Thoracic aorta (tissue), 2 donors: ENCODE measurements at places on chromosomes 12 and 14. TPM values are rescaled to one million over a fixed set of nuclear protein-coding genes. Genes with fewer than 3 reads are reported as not detected.

DNA sequence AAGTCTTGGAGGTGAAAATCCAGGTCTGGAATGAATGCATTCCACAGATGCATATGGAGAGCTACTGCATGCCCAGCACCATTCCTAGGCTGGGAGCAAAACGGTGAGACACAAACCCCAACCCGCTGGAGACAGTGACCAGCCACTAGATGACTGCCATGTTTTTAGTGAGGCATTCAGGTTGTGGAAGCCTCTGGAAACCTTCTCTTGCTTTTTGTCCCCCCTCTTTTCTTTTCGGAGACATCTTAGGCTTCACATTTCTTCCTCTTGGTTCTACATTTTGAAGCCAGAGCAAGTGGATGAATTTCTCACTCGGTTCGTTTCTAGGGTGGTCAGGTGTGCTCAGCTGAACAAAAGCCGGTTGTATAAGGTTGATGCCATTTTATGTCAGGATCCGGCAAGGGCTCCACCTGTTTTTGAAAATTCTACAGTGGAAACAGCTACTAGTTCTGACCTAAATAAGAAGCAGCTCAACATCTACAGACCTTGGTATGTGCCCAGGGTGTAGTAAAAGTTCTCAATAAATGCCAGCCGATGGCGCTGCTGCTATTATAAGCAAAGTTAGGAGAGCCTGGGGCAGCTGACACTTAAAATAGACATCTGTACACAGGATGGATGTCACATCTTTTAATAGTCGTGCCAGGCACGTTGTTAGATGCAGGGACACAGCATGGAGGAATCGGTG, 1.8 kb upstream of the ZNF839 start:
- no peaks in the 10 kb centered on the region for H3K36me3 ChIP-seq
- H3K4me3 ChIP-seq = peak overlapping the region; percentile 75
- H3K4me1 ChIP-seq = peaks cover 54% of the 10 kb centered on the region
- no peak for DNase-seq

GRCh38 chr12:26056335-26056734, 68.5 kb downstream of the BHLHE41 start:
- no peaks in the 10 kb centered on the region for H3K27me3 ChIP-seq
- no peak for DNase-seq
- no peaks in the 10 kb centered on the region for H3K36me3 ChIP-seq
- H3K4me1 ChIP-seq = peaks cover 51% of the 10 kb centered on the region

The AVPR1A gene
- 4.3 TPM for total RNA-seq

The ANKS1B gene
- total RNA-seq = 45.5 TPM

The ESPL1 gene
- 0.95 TPM for total RNA-seq

GRCh38 chr12:96520767-96521166, 31.4 kb downstream of the CFAP54 start:
- H3K4me1 ChIP-seq = no peaks in the 10 kb centered on the region
- no peak for DNase-seq
- no peak overlapping the region for H3K27ac ChIP-seq
- no peaks in the 10 kb centered on the region for H3K27me3 ChIP-seq
- H3K4me3 ChIP-seq = no peak overlapping the region

The MYH6 gene
- total RNA-seq = not detected

- H3K27me3 ChIP-seq = no peaks in the 10 kb centered on the region
- peak within 1 kb of the TSS; percentile 97 for H3K27ac ChIP-seq
- peaks cover 60% of the 10 kb centered on the region for H3K4me1 ChIP-seq
- H3K4me3 ChIP-seq = peak within 1 kb of the TSS; percentile 93
- no peaks in the 10 kb centered on the region for H3K36me3 ChIP-seq
Observed at GRCh38 chr12:110280779-110281548, at the start of gene ATP2A2. TSS of gene ATP2A2 (plus strand) at chr12:110281247. CDS start at chr12:110281790, 543 bp downstream.

- H3K27ac ChIP-seq = no peak overlapping the region
- no peak for DNase-seq
- no peaks in the 10 kb centered on the region for H3K27me3 ChIP-seq
Observed at GRCh38 chr12:49643135-49643534, 19.8 kb downstream of the PRPF40B start.

The KRT5 gene
- total RNA-seq = 7.6 TPM

DNA sequence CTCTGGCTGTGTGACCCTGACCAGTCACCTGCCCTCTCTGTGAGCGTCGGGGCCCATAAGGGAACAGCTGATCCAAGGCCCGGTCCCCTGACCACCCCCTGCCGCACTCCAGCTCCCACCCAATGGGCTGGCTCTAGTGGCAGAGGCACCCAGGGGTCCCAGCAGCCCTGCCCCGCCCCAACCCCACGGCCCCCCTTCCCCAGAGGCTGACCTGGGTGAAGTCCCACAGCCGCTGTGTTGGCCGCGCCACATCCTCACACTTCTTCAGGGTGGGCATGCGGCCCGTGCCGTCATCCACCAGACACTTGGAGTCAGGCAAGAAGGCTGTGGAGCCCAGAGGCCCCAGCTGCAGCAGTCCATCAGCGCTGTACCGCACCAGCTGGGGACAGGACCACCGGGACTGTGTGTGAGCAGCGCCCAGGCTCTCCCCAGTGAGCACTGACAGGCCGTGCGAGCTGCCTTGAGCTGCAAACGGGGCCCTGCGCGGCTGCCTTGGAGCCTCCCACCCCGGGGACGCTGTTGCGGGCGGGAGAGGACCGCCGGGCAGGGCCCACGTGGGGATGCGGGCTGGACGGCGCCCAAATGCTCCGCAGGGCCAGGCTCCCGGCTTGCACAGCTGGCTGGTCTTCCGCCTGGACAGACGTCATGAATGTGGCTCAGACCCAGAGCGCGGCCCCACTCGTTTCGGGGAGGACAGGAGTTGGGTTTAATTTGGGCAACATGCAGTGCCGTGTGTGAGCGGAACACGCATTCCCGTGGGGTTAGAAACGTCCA, 53.5 kb downstream of the NOC4L start:
- no peak for DNase-seq
- no peak overlapping the region for H3K4me3 ChIP-seq
- H3K36me3 ChIP-seq = no peaks in the 10 kb centered on the region
- H3K27ac ChIP-seq = no peak overlapping the region
- no peaks in the 10 kb centered on the region for H3K27me3 ChIP-seq

The C12orf50 gene
- total RNA-seq = not detected

GRCh38 chr12:76920172-76921099, 41.6 kb upstream of the CSRP2 start:
- peaks cover 18% of the 10 kb centered on the region for H3K4me1 ChIP-seq
- DNase-seq = no peak
- peak overlapping the region; percentile 81 for H3K27ac ChIP-seq
- no peak overlapping the region for H3K4me3 ChIP-seq

The CCT2 gene
- total RNA-seq = 89.6 TPM

DNA sequence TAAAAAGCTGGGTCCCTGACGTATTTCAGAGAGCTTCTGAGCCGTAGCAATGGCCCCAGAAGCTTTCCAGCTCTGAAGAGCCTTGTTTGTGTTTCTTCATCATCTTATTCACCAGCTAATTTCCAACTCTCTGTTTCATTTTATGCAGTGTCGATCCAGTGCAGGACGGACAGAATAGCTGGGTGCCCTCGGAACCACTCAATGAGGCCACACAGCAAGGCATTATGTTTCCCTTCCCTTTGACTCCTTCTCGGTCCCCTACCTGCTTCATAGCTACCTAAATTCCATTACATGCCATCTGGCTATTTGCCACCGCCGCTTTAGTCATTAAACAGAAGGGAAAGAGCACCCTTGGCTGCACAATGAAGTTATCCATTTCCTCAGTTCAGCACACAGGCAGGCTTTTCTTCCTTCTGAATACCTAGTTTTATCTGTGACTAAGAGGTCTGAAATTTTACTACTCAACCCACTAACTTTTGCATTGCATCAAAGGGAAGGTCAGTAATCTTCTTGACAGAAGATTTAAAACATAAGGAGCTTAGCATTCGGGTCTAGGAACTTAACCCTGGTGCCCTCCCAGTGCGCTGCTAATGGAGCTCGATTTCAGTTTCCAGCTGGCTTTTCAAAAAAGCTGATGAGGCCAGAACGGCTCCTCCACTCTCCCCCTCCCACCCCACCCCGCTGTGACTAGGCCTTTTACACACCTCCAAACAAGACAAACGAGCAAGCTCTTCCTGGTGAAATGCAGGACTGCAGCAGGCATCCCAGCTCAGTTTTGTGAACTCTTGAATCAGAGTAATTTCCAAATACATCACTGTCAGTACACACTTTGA, 176.8 kb downstream of the GXYLT1 start:
- no peak overlapping the region for H3K4me3 ChIP-seq
- H3K36me3 ChIP-seq = no peaks in the 10 kb centered on the region
- H3K27ac ChIP-seq = no peak overlapping the region
- no peak for DNase-seq
- no peaks in the 10 kb centered on the region for H3K4me1 ChIP-seq
- H3K27me3 ChIP-seq = no peaks in the 10 kb centered on the region

DNA sequence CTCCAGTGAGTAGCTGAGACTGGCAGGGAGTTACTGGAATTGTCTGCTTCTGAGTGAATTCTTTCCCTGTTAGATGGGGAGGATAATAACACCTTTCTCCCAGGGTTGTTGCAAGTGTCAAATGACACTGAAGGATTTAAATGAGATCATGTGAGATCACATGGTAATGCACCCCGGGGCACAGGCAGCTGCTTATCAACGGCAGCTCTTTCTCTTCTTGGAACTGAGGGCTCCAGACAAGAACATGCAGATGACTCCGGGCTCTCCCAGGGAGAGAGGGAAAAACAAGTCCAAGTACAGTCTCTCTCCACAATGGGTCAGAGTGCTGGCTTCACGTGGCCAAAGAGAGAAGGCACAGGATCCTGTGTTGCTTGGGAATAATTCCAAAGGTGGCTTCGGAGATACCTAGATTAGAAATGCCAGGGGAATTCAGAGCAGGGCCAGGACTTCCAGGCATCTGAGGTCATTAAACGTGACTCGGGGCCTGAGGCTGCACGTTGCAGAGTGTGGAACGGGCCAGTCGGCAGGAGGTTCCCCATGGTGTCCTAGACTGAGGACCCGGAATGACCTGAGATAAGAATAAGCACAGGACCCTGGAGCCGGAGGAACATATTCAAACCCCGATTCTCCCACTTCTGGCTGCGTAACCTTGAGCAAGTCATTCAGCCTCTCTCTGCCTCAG, 109.2 kb downstream of the PRMT8 start:
- no peaks in the 10 kb centered on the region for H3K27me3 ChIP-seq
- no peak overlapping the region for H3K4me3 ChIP-seq
- no peak for DNase-seq
- H3K36me3 ChIP-seq = no peaks in the 10 kb centered on the region
- H3K4me1 ChIP-seq = peaks cover 11% of the 10 kb centered on the region

The TDRD9 gene
- 12.0 TPM for total RNA-seq

DNA sequence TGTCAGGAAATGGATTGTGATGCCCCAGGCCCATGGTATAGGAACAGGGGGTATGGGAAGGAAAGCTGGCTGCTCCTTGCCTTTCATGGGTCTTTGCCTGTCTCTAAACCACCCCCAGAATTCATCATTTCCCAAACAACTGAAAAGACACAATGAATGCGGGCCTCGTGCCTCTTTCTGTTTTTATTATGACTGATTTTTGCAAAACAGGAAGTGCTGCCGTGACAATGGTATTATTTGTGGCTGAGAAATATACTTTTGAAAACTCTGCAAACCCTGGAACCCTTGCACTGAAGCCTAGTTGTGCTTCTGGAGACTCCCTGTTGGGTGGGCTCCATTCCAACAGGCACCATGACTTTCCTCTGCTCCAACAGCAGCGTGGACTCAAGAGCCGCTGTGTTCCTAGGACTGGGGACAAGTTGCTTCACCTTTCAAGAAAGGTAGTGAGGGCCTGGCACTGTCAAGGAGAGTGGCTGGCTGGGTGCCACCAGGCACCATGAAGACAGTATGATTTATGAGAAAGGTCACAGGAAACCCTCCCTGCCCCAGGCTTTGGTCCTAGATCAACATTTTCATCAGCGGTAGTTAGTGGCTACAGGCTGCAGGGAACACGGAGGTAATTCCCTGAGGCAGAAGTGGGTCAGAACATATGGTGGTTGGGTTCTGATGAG, 4.8 kb upstream of the DGLUCY start:
- H3K36me3 ChIP-seq = no peaks in the 10 kb centered on the region
- H3K4me1 ChIP-seq = peaks cover 16% of the 10 kb centered on the region
- DNase-seq = no peak

The TPPP2 gene
- total RNA-seq = not detected

GRCh38 chr14:105617201-105617777, 90.9 kb downstream of the TMEM121 start:
- H3K4me1 ChIP-seq = peaks cover 4% of the 10 kb centered on the region
- DNase-seq = no peak
- H3K36me3 ChIP-seq = no peaks in the 10 kb centered on the region
- no peaks in the 10 kb centered on the region for H3K27me3 ChIP-seq
- H3K27ac ChIP-seq = no peak overlapping the region

DNA sequence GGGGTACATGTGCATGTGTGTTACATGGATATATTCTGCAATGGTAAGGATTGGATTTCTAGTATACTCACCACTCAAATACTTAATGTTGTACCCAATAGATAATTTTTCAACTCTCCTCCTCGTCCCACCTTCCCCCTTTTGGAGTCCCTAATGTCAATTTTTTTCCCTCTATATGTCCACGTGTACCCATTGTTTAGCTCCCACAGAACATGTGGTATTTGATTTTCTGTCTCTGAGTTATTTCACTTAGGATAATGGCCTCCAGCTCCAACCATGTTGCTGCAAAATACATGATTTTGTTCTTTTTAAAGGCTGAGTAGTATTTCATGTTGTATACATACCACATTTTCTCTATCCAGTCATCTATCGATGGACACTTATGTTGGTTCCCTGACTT, 97.2 kb upstream of the TMTC1 start:
- no peak overlapping the region for H3K4me3 ChIP-seq
- H3K36me3 ChIP-seq = no peaks in the 10 kb centered on the region
- H3K4me1 ChIP-seq = peaks cover 10% of the 10 kb centered on the region
- H3K27me3 ChIP-seq = no peaks in the 10 kb centered on the region
- no peak for DNase-seq

DNA sequence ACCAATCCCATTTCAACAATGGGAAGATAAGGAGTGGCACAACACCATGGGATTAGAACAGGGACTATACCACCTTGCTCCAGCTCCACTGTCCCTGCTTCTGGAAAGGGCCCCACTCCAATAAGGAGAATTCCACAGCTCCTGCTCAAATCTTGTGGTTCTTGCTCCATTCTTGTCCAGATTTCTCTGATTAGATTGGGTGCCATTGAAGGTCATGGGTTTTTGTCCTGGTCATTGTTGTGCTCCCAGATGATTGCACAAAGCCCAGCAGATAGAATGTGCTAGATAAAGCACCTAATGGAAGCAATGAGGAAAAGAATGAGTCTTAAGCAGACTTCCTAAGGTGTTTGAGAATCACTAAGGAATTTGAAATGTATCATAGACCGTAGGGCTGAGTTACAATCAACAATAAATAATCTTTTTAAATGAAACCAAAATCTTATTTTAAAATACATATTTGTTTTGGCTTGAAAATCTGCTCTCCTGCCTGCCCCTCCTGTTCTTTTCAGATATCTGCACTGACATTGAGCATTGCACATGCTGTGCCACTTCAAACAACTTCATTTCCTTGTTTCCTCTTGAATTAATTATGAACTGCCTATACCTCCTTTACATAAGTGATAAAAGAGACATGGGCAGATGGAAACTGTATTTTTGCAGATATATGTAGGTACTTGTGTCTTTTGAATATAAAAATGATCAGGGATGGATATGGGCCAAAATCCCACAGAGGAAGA, 115.9 kb downstream of the FGD4 start:
- no peak overlapping the region for H3K4me3 ChIP-seq
- H3K27ac ChIP-seq = no peak overlapping the region
- no peaks in the 10 kb centered on the region for H3K27me3 ChIP-seq
- H3K36me3 ChIP-seq = no peaks in the 10 kb centered on the region

The LTBR gene
- 217 TPM for total RNA-seq
